ENCODE measurements at places on chromosomes 2 and 18.

DNA sequence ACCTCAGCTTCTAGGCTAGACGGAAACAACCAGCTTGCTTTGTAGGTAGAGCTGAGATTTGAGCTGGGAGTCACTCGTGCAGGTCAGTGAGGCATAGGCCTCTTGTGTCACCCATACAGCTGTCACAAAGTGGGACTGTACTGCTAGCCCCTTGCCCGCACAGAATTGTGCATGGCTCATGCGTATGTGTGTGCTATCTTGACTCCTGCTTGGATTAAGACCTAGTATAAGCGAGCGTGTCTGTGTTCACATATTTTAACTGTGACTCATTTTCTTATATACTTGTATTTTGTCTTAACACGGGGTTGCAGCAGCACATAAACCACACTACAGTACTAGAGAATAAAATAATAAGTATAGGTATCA, 20.1 kb downstream of the CEP68 start:
- no peak for DNase-seq

GRCh38 chr2:61785583-61785982, 68.3 kb downstream of the FAM161A start:
- DNase-seq, result no peak

GRCh38 chr2:238092486-238093035, 7.6 kb upstream of the ESPNL start:
- DNase-seq, result no peak

DNA sequence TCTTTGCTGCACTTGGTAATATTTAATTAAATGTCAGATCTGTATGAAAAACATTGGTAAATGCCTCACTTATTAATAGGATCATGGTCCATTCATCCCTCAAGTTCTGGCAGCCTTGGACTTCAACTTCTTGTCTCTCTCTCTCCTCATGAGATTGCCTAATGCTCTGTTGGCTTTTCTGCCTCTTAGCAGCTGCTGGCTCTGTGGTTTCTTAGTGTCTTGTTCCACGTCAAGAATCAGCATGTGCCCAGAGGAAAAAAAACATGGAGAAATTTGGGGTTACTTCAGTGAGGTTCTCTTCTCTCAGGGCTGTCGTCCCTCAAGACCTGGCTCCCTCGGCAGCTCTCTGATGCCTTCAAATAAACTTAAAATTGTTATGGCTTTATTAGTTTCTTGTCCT, 75.4 kb downstream of the TAF4B start:
- no peak for DNase-seq

DNA sequence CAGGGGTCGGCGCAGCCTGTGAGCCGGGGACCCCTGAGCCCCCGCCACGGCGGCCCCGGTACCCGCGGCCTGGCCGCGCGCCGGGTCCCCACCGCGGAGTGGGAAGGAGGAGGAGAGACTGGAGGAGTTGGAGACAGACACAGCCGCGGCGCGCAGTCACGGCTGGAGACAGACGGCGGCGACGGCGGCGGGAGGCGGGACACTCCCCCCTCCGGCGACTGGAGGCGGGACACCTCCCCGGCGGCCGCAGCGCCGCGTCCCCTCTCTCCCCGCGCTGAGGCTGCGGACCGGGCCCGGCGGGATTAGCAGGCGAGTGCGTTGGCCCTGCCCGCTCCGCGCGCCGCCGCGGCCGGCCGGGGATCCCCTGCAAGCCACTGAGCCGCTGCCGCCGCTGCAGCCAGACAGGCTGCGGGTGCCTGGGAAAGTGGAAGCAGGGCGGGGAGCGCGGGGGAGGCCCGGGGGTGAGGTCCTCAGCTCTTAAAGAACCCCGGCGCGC, 1.0 kb upstream of the LDLRAD4 start:
- peak; percentile 70 for DNase-seq

GRCh38 chr2:211836409-211836808, 702.2 kb downstream of the ERBB4 start:
- DNase-seq, result no peak

DNA sequence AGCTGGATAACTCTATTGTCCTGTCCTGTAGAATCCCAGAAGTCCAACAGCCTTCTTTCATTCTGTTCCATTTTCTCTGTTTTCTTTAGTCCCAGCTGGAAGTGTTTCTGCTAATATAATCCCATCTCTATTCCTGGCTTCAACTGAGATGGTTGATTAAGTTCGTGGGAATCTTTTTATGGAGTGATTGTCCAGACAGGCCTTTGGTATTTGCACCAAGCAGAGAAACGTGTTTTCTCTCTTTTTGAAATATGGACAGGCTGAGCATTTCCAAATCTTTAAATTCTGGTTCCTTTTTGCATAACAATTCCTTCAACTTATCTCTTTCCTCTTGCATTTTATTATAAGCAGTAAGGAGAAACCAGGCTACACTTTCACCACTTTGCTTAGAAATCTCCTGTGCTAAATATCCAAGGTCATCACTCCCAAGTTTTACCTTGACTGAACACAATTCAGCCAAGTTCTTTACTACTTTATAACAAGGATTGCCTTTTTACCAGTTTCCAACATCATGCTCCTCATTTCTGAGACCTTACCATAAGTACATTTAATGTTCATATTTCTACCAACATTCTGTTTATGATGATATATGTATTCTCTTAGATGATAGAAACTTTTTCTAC, 108.8 kb downstream of the ZFP36L2 start:
- no peak for DNase-seq

DNA sequence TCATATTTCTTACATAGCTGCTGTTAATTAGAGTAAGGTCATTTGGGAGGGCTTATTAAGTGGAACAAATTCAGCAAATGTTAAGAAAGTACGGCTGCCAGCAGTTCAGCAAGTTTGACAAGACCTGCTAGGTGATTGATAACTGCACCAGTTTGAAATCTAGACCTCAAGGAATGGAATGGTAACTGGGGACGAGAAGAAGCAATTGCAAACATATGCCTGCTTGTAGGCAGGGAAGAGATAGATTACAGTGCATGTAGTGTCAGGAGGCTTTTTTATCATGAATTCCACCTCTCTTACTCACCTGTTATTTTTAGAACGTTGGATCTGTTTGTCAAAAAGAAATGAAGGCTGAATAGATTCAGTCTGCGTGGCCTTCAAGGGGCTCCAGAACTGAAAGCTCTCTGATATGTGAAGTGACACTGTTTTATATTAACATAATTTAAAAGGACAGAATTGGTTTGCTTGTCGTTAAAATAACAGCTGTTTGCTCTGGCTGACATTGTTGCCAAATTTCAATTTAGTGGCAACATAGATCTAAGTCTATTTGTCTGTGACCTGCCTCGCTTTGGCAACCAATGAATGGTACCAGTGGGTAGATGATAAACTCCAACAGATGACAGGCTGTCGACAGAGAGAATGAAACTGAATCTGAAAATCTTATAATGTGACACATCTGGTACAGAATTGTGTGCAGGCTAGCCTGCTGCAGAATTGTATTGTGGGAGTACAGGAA, 199.3 kb downstream of the ZNF407 start:
- DNase-seq, result no peak

DNA sequence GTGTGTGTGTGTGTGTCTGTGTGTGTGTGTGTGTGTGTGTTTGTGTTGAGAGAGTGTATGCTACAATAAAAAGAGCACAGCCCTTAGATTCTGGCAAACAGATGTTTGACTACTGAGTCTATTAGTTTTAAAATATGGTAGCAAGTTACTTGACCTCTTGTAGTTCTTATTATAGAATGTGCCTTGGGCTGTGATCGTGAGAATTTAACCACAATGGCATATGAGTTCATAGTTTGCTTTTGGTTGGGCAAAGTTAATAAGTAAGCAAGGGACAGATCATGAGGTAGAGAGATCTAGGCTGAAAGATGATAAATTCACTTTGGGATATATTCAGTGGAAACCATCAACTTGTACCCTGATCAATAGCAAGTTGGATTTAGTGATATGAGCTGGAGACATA, 334.3 kb upstream of the VWC2L start:
- no peak for DNase-seq

DNA sequence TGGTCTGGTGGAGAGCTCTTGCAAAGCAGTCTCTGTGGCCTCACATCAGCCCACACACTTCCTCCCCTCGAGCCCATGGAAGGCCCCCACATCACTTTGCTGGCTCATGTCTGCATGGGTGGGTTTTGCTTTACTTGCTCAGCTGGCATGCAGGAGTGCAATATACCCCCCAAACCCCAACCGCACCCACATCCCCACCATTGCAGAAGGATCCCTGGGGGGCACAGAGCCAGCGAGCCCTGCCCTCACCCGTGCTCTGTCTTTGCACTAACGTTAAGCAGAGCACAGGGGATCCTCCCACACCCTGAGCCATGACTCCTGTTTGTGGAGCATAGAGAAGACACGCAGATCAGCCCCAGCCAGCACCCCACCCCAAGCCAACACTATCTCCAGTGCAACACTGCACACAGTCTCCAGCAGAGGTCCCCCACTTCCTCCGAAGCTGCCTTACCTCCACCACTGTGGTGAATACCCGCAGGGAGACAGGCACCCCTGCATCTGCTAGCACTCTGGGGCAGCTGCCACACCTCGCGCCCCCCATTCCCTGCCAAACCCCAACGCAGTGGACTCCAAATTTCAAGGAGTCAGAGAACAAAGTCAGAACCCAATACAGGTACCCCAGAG, 177.8 kb upstream of the RGPD4 start:
- no peak for DNase-seq

- no peak for DNase-seq
Observed at GRCh38 chr2:144582651-144583380, 62.9 kb upstream of the ZEB2 start.

- DNase-seq, result no peak
Observed at GRCh38 chr18:42126586-42126985, 171.6 kb downstream of the PIK3C3 start.

DNA sequence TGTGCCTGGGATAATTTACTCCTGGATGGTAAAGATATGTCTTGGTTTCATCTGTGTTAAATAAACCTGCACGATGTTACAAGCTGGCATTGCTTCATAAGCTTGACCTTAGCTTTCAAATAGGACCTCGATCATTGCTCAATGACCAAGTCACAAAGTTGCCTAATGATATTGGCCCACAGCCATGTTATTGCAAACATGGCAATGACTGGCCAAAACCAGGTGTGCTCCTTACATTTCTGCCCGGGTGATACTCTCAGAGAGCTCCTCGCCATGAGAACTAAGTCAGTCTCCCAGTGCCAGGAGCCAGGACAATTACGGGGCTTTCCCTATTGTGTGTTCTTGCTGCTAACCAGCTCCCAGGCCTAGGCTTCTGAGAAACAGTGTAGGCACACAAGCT, 72.5 kb upstream of the CYP1B1 start:
- DNase-seq, result no peak

DNA sequence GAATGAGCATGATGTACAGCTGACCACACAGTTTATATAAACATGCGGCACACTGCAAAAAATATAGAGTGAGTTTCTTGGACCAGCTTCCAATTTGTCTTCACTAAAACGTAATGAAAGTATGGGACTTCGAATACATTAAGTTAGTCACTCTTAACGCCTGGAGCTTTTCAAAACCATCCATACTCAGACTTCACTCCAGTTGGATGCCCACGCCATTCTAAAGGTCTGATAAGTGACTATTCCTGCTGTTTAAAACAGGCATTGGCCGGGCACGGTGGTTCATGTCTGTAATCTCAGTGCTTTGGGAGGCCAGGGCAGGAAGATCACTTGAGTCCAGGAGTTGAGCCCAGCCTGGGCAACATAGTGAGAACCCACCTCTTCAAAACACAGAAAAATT, 84.6 kb downstream of the MYL12B start:
- DNase-seq, result no peak

- DNase-seq, result no peak
Observed at GRCh38 chr2:86344404-86344803, 7.0 kb upstream of the REEP1 start.

- no peak for DNase-seq
Observed at GRCh38 chr2:98911376-98912154, 24.5 kb downstream of the CRACDL start.

GRCh38 chr2:1752751-1753150, 8.4 kb upstream of the PXDN start:
- no peak for DNase-seq

GRCh38 chr2:109451671-109452070, 162.1 kb downstream of the SEPTIN10 start:
- DNase-seq, result no peak

DNA sequence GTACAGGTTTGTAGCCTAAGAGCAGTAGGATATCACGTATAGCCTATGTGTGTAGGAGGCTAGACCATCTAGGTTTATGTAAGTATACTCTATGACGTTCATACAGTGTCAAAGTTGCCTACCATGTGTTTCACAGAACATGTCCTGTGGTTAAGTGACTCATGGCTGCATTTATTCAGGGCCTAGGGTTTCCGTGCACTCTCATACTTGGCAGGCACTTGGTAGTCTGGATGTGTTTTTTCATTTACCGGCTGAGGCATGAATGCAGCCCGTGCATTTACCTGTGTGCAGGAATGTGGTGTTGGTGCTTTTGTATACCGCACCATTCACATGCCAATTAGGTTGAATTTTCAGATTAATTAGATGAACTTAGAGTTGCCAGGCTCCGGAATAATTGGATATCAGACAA, 43.4 kb downstream of the MYL12B start:
- DNase-seq, result no peak

All from CD8-positive, alpha-beta memory T cell (primary cell).